ENCODE measurements at places on chromosomes 7 and 10.

- no peak for DNase-seq
Measured at GRCh38 chr7:106480616-106481031, 180.3 kb downstream of the CCDC71L start.

- DNase-seq, result no peak
Measured at GRCh38 chr7:1087952-1088920, at the start of gene GPER1. TSS of gene GPER1 (plus strand) at chr7:1088113. CDS start at chr7:1091729, 3,616 bp downstream.

- DNase-seq, result no peak
Measured at GRCh38 chr7:47520406-47520805, 61.5 kb downstream of the TNS3 start.

GRCh38 chr7:148986742-148987009 lies 41.6 kb downstream of the PDIA4 start:
- no peak for DNase-seq

GRCh38 chr10:14773551-14774213 lies 1.0 kb downstream of the FAM107B start:
- DNase-seq, result no peak

GRCh38 chr7:94052398-94053180 lies 48.4 kb upstream of the BET1 start:
- no peak for DNase-seq

DNA sequence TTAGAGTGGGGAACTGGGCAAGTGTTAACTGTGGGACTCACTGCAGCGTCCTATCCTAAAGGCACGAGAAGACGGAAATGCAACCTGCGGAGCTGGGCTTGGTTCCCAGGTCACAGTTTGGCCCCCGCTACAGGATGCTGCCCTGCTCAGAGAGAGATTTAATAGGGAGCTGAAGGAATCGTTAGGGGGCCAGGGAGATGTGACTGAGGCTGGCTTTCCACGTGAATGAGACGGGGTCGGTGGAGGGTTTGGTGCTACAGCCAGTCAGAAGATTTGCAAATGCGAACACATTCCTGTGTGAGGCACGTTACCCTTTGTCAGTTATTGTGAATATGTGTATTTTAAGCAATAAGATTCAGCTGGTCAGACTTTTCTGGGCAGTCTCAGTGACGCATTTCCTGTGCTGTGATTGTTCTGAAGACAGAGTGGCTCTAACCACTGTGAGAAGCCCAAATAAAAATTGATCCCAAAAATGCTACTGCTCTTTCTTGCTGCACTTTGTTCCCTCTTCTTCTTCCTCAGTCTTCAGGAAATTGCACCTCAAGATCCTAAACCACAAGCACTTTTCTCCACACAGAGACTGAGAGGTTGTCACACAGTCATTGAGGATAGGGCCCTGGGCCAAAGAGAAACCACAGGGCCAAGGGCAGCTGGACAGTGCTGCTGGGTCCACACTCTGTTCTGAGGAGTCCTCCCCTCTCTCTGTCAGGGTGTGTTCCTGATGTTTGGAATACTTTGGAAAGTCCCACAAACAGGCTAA lies 21.2 kb downstream of the CYP17A1 start:
- no peak for DNase-seq

GRCh38 chr10:86210416-86210815 lies 156.2 kb downstream of the GRID1 start:
- DNase-seq, result no peak

- DNase-seq, result no peak
Measured at GRCh38 chr10:12945690-12946359, 55.7 kb downstream of the CCDC3 start.

DNA sequence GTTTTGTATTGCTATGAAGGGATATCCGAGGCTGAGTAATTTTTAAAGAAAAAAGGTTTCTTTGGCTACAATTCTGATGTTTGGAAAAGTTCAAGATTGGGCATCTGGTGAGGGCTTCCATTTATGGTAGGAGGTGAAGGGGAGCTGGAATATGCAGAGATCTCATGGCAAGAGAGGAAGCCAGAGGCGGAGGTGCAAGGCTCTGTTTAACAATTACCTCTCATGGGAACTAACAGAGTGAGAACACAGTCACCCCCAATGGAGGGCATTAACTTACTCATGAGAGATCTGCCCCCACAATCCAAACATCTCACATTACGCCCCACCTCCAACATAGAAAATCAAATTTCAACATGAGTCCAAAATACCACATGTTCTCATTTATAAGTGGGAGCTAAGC lies 62.0 kb downstream of the AKR1D1 start:
- no peak for DNase-seq

GRCh38 chr10:109882251-109883057 lies 40.9 kb downstream of the XPNPEP1 start:
- no peak for DNase-seq

- no peak for DNase-seq
Measured at GRCh38 chr10:6162589-6163356, 40.0 kb upstream of the PFKFB3 start.

GRCh38 chr7:66952343-66953043 lies 31.5 kb downstream of the TMEM248 start:
- no peak for DNase-seq

- no peak for DNase-seq
Measured at GRCh38 chr10:19546224-19546623, 270.0 kb upstream of the PLXDC2 start.

DNA sequence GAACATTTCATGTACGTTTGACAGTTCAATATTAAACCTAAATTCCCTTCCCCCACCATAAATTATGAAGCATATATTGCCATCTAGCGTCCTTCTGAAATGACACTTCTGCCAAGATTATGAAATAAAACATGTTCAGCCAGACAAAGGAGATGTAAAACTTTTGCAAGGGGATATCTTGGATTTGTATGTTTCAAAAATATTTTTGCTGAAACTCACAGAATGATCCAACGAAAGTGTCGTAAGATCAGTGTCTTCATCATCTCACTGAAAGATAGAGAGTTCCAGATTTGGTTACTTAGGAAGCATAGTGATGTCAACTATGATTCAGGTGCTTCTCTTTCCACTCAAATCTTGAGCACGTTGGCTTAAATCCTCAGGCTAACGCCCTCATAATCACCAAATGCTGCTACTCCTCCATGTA lies 904.3 kb downstream of the XPNPEP1 start:
- no peak for DNase-seq

GRCh38 chr7:20696002-20696605 lies 80.6 kb downstream of the ABCB5 start:
- DNase-seq, result no peak

- no peak for DNase-seq
Measured at GRCh38 chr7:138105221-138105620, 29.0 kb downstream of the AKR1D1 start.

- DNase-seq, result no peak
Measured at GRCh38 chr7:132300599-132301277, 275.5 kb downstream of the PLXNA4 start.

- DNase-seq, result no peak
Measured at GRCh38 chr10:78292250-78292981, 258.8 kb downstream of the RPS24 start.

DNA sequence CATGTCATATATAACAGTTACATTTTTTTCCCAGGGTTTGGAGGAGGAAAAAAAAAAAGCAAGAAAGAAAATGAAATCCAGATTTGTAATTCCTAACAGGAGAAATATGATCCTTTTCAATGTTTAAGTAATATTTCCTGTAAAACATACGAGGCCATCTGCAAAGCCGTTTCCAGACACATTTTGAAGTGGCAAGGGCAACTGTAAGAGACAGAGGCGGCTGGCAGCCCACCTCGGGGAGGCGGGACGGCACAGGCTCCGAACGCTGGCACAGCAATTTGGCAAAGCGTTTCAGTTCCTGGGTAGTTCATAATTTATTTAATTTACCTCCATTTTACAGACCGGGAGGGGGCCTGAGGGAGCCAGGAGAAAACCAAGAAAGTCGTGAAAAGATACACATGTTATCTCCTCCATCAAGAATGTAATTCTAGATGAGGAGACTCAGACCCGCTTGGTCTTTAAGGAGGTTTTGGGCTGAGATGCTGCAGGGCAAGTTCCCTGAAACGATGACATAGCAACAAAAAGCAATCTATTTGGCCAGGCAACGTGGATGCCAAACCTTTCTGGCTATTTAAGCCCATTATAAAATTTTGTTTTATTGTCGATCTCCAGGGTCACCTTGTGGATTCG lies 448.5 kb upstream of the MKI67 start:
- no peak for DNase-seq

GRCh38 chr10:78004215-78005026 lies 24.9 kb downstream of the POLR3A start:
- no peak for DNase-seq

- DNase-seq, result no peak
Measured at GRCh38 chr7:24951441-24951980, 28.5 kb downstream of the OSBPL3 start.

GRCh38 chr10:89522463-89522862 lies 12.9 kb downstream of the SLC16A12 start:
- no peak for DNase-seq

- no peak for DNase-seq
Measured at GRCh38 chr10:115985786-115986185, 287.2 kb downstream of the GFRA1 start.

- DNase-seq, result no peak
Measured at GRCh38 chr7:80726666-80727065, 88.2 kb downstream of the CD36 start.

DNA sequence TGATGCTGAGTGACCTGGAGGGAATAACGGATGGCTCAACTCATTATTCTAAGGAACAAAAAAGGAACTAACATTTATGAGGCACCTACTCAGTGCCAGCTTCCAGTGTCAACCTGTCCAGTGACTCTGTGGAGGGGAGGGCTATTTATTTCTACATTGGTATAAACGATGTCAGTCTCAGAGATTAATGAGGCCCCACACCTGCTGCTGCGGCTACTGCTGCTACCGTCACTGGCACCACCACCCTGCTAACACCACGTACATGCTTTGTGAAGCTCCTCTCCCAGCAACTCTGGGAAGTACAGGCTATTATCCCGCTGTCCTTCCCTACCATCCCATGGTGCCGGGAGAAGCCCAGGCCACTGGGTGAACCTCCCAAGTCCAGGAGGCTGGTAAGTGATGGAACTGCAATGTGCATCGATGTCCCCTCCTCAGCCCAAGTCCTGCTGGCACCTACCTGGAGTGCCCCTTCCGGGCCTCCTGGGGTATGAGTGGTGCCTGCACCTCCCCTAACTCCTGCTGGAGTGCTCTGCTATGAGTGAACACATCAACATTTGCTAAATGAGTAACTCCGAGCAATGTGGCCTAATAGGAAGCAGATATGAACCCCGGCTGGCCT lies 101.5 kb downstream of the ARHGAP22 start:
- DNase-seq, result no peak

DNA sequence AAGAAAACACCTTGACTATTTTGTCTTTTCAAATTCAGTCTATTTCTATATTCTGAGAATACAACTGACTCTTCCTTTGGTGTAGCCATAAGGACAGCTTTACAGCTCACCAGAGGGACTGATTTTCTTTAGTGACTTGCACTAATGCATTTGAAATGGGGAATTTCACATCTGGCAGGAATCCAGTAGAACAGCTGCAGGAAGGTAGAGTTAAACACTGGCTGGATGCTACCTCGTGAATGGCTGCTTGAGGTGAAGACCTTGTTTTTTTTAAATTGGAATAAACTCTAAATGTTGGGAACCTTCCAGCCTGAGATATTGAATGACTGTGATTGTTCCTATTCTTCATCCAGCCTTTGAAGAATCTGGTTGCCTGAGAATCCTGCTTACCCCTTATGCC lies 139.5 kb upstream of the STK17A start:
- no peak for DNase-seq

DNA sequence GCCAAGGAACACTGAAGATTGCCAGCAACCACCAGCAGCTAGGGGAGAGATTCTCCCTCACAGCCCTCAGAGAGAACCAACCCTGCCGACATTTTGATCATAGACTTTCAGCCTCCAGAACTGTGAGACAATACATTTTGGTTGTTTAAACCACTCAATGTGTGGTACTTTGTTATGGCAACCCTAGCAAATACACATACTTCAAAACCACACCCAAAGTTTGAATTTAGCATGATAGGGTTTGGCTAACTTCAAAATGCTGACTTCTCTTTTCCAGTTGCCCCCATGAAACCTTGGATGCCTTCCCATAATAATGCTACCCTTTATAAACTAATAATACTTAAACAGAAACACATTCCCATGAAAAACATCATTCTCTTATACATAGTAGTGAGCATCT lies 149.8 kb downstream of the DGKI start:
- DNase-seq, result no peak

Data from T follicular helper cell (primary cell).